ENCODE measurements at places on chromosomes 13 and 19.

DNA sequence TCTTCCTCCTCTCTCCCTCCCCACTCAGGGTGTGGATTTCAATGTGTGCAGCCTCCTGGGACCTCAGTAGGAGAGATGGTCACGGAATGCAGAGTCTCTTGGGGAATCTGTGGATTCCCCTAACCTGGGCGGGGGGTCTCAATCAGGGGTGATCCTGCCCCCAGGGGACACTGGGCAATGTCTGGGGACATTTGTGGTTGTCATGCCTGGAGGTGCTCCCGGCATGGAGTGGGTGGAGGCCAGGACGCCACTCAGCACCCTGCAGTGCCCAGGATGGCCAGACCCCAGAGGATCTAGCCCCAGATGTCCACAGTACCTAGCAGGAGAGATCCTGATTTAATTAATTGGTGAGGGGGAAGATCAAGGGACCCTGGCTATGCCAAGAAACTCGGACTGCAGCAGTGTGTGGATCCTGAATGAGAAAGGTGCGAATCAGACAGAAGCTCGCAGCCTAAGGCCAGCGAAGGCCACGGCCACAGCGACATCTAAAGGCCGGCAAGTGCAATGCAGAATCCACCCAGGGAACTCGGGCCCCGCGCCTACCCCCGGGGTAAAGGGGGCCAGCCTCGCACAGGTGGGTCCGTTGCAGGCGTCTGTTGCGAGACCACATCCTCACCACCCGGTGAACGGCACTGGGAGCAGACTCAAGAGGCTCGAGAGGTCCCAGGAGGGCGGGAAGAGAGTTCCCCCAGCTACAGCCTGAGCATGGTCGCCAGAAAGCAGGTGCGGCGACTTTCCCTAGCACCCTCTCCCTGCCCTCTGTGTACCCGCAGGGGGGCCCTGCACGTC is 88.8 kb downstream of the GNG7 start:
- DNase-seq, result peak; percentile 56

GRCh38 chr19:41416194-41416674 is 10.9 kb downstream of the B3GNT8 start:
- no peak for DNase-seq

- no peak for DNase-seq
Observed at GRCh38 chr13:73248711-73249580, 190.1 kb downstream of the KLF5 start.

DNA sequence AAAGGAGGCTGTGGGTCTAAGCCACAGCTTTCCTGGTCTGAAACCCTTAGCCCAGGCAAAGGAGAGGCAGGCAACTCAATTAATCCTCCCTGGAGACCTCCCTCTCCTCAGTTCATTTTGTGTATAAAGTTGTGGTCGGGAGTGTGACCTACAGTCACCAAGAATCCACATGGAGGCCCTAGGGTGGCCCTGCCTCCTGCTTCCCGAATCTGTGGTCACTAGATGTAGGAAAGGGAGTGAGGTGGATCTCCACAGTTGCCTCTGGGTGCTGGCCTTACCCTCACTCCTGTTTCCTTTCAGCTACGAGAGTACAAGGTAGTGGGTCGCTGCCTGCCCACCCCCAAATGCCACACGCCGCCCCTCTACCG is 1.3 kb downstream of the RPL18A start:
- no peak for DNase-seq

- no peak for DNase-seq
Observed at GRCh38 chr19:28940751-28941500, 272.0 kb downstream of the UQCRFS1 start.

GRCh38 chr13:106393776-106394175 is 141.7 kb downstream of the EFNB2 start:
- DNase-seq, result no peak

DNA sequence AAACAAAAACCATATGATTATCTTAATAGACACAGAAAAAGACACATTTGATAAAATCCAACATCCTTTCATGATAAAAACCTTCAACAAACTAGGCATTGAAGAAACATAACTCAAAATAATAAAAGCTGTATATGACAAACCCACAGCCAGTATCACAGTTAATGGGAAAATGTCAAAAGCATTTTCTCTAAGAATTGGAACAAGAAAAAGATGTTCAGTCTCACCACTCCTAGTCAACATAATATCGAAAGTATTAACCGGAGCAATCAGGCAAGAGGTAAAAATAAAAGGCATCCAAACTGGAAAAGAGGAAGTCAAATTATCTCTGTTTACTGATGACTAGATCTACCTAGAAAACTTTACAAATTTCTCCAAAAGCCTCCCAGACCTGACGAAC is 684.2 kb upstream of the SPRY2 start:
- DNase-seq, result no peak

- peak; percentile 96 for DNase-seq
Observed at GRCh38 chr13:67416047-67416925, 186.2 kb upstream of the PCDH9 start.

DNA sequence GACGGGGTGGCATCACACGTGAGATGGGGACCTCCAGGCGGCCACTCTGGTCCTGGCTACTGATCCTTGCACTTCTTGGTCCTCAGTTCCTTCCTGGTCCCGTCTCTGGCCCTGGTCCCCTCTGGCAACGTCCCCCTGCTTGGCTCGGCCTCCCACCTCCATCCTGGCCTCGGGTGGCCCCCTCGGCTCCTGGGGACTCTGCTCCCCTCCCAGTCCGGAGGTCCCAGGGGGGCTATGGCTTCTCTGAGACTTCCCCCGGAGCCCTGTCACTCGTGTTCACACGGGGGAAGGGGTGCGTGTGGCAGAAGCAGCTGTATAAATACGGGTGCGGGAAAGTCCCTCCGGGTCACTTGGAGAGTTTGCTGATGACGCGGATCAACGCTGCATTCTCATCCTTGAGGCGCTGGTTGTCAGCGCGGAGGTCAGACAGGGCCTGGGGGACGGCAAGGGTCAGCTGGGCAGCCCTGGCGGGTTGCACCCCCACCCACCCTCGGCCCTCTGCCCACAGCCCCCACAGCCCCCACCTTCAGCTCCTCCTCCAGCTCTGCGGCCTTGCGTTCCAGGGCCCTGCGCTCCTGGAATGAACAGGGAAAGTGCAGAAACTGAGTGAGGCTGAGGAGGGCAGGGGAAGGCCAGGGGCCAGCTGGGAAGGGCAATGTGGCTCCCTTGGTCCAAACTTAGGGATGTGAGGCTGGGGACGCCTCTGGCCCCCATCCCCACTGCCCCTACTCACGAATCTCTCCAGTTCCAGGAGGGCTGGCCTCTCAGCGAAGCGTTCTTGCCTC is 15.6 kb downstream of the EPS8L1 start:
- no peak for DNase-seq

- DNase-seq, result no peak
Observed at GRCh38 chr13:100244431-100244830, 155.5 kb downstream of the PCCA start.
